ENCODE measurements at places on chromosomes 1 and 21. TPM values are rescaled to one million over a fixed set of nuclear protein-coding genes. Genes with fewer than 3 reads are reported as not detected.

CA14 gene
- total RNA-seq, result 0.38 TPM

ADGRB2 gene
- 1.1 TPM for total RNA-seq

DNA sequence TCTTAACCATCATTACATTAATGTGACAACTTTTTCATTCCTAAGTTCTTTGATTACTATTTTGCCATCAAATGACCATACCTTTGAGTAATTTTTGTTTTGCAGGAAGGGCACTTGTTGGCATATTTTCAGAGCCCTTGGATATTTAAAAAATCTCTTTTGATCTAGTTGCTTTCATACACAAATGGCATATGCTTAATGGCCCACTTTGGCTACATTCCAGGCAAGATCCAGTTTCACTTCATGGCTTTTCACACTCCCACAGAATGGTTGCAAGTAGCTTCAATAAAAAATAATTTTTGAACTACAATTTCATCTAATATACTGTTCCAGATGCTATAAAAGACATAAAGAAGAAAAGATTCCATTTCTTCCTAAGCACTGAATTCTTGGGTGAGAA lies 18.1 kb downstream of the ADAM30 start:
- no peak overlapping the region for H3K4me3 ChIP-seq
- no peaks in the 10 kb centered on the region for H3K4me1 ChIP-seq
- H3K27me3 ChIP-seq, result no peaks in the 10 kb centered on the region
- H3K27ac ChIP-seq, result no peak overlapping the region
- DNase-seq, result no peak

GRCh38 chr1:232132572-232132971 lies 497.4 kb downstream of the SIPA1L2 start:
- no peaks in the 10 kb centered on the region for H3K27me3 ChIP-seq
- no peak overlapping the region for H3K27ac ChIP-seq
- no peak overlapping the region for H3K4me3 ChIP-seq
- no peaks in the 10 kb centered on the region for H3K36me3 ChIP-seq
- no peaks in the 10 kb centered on the region for H3K4me1 ChIP-seq
- no peak for DNase-seq

GRCh38 chr1:41109310-41110197 lies 88.0 kb upstream of the SLFNL1 start:
- H3K4me1 ChIP-seq, result peaks cover 25% of the 10 kb centered on the region
- H3K4me3 ChIP-seq, result no peak overlapping the region
- peak overlapping the region; percentile 84 for H3K27ac ChIP-seq
- DNase-seq, result no peak
- H3K27me3 ChIP-seq, result no peaks in the 10 kb centered on the region
- peaks cover 6% of the 10 kb centered on the region for H3K36me3 ChIP-seq

SGIP1 gene
- 12.4 TPM for total RNA-seq

GRCh38 chr1:67166196-67166595 lies at the start of gene IL23R:
TSS of gene IL23R (plus strand) at chr1:67166454. CDS start at chr1:67168121, 1,667 bp downstream.
- H3K4me1 ChIP-seq, result no peaks in the 10 kb centered on the region
- no peak within 1 kb of the TSS for H3K27ac ChIP-seq
- no peaks in the 10 kb centered on the region for H3K27me3 ChIP-seq
- no peak for DNase-seq
- H3K4me3 ChIP-seq, result no peak within 1 kb of the TSS

KRTAP20-4 gene
- not detected for total RNA-seq

GJC2 gene
- 6.0 TPM for total RNA-seq
